ENCODE measurements at places on chromosomes 12 and 14. TPM values are rescaled to one million over a fixed set of nuclear protein-coding genes. Genes with fewer than 3 reads are reported as not detected.

GRCh38 chr12:115857923-115858322, 419.6 kb downstream of the MED13L start:
- no peaks in the 10 kb centered on the region for H3K36me3 ChIP-seq
- H3K4me3 ChIP-seq = no peak overlapping the region
- no peaks in the 10 kb centered on the region for H3K27me3 ChIP-seq
- H3K4me1 ChIP-seq = peaks cover 17% of the 10 kb centered on the region
- peak overlapping the region; percentile 2 for H3K27ac ChIP-seq

FAM90A1 gene
- total RNA-seq = 0.39 TPM

SLC10A1 gene
- not detected for total RNA-seq

GRCh38 chr12:19375888-19376287, 63.4 kb upstream of the AEBP2 start:
- H3K36me3 ChIP-seq = peaks cover 48% of the 10 kb centered on the region
- H3K4me1 ChIP-seq = 0 out of 2 replicates have a peak, but pooled peaks cover 2% of the 10 kb centered on the region
- H3K27ac ChIP-seq = no peak overlapping the region
- no peak overlapping the region for H3K4me3 ChIP-seq

HCFC2 gene
- 1.6 TPM for total RNA-seq
